BE2C (cell line): ENCODE measurements at places on chromosomes 7 and 10.
A peak's percentile ranks its signal among the peaks of the same experiment; 100 is the strongest.

GRCh38 chr10:14543904-14544210 is 213.1 kb upstream of the FRMD4A start:
- no peak for DNase-seq

- no peak for DNase-seq
Observed at GRCh38 chr10:58107506-58107905, 160.2 kb downstream of the IPMK start.

DNA sequence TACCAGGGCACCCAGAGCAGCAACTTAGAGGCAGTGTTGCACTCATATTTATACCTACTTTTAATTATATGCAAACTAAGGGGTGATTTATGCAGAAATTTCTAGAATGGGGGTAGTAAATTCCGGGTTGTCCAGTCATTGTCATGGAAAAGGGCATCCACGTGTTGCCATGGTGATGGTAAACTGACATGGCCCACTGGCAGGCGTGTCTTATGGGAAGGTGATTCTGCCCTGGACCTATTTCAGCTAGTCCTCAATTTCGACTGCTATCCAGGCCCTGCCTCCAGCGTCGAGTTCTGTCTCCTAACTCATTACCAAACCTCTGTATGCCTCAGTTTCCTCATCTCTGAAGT is 12.8 kb downstream of the SNX8 start:
- DNase-seq = no peak

DNA sequence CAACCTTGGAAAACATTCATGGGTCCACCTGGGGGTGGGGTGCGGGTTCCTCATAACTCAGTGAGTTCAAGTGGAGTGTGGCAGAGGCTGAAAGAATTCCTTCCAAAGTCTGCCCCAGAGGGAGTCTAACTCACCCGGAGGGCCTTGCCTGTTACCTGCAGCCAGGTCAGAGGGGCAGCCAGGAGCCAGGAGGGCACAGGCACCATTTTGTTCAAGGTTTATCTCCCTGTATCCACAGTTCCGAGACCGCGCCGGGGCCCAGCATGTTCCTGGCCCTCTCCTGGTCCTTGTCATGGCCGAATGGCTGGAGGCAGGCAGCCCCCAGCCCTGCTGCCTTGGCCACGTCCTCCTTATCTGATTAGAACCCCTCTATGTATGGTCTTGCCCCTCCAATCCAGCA is 11.4 kb upstream of the DOCK1 start:
- DNase-seq = no peak

DNA sequence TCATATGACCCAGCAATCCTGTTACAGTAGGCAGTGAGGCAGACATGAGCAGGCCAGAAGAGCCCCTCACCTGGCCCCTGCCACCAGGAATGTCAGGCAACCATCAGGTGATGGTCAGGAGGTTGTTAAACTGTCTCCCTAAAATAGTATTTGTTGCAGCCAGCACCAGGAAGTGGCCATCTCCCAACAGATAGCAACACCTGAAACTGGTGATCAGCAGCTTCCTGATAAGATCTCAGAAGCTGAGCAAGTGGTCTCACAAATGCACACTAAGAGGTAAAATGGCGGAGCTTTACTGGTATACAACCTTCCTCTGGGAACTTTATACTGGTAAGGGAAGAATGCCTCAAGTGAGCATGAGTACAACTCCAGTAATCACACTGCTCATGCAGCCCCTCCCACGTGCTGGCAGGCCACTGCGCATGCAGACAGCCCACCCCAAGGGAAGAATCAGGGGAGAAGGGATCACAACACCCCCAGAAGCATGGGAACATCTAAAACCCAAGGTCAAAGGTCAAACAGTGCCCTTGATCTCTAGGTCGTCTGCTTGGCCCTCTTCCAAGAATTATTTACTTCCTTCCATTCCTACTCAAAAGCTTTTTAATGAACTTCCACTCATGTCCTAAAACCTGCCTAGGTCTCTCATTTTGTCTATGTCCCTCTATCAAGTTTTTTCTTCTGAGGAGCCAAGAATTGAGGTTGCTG is 133.5 kb downstream of the DOCK4 start:
- no peak for DNase-seq

DNA sequence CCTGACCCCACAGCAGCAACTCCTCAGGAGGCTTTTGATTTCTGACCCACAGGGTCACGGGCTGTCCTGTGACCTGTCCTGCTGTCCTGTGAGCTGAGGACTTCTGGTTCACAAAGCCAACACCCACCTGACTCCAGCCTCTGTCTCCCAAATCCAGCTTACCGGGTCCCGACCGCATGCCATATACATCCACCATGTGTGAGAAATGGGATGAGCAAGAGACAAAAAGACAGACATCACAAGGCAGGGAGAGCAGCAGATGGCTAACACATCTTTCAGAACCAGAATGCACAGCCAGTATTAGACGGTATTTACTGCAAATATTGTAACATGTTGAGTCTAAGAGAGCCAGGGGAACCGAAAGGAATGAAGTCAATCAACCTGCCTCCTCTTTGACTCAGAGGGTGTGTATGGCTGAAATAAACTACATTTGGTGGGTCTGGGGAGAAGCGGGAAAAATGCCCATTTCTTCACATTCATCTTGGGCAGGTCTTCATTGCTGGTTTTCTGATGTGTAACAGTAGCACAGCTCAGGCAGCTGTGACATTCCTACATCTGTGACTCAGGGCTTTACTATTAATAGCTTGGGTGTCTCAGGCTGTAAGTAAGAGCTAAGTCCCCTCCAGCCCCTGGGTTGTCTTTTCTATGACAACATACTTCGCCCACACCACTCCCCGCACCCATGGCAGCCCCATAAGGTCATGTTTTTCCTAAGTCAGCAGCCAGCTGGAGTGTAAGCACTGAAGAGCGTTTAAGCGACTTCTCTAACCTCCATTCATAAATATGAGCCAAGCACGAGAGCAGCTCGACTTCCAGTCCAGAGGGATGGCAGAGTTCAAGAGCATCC is 25.0 kb downstream of the ABLIM1 start:
- DNase-seq = no peak

GRCh38 chr7:42883950-42884349 is 27.9 kb downstream of the C7orf25 start:
- DNase-seq = peak; percentile 71

DNA sequence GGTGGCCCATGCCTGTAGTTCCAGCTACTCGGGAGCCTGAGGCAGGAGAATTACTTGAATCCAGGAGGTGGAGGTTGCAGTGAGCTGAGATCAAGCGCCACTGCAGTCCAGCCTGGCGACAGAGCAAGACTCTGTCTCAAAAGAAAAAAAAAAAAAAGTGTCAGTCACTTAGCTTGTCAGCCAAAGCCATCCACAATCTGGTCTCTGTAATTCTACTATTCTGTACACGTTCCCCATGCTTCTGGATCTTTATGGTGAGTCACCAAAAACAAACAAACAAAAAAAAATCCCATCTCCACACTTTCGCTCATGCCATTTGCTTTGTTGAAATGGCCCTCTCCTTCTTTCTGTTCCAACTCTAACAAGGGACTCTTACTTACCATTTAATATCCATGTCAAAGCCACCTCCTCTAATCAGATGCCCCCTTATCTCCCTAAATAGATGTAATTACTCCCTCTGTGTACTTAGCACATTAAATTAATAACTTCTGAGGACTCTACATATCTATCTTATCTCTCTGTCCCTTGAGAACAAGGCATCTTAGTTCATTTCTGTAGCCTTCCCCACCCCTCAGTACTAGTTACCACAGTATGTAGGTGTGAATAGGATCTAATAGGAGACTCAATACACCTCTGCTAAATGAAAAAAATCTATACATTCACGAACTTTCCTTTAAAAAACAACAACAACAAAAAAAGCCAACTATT is 128.4 kb downstream of the ELMO1 start:
- DNase-seq = no peak

GRCh38 chr10:126199221-126199998 is 188.9 kb downstream of the ADAM12 start:
- peak; percentile 69 for DNase-seq

- DNase-seq = no peak
Observed at GRCh38 chr7:20343205-20343604, 12.5 kb downstream of the ITGB8 start.

- peak; percentile 26 for DNase-seq
Observed at GRCh38 chr7:33459340-33459751, 330.0 kb downstream of the BBS9 start.

GRCh38 chr7:148177972-148178371 is 412.6 kb upstream of the C7orf33 start:
- no peak for DNase-seq

GRCh38 chr10:125263551-125263950 is 103.2 kb upstream of the CTBP2 start:
- DNase-seq = no peak

DNA sequence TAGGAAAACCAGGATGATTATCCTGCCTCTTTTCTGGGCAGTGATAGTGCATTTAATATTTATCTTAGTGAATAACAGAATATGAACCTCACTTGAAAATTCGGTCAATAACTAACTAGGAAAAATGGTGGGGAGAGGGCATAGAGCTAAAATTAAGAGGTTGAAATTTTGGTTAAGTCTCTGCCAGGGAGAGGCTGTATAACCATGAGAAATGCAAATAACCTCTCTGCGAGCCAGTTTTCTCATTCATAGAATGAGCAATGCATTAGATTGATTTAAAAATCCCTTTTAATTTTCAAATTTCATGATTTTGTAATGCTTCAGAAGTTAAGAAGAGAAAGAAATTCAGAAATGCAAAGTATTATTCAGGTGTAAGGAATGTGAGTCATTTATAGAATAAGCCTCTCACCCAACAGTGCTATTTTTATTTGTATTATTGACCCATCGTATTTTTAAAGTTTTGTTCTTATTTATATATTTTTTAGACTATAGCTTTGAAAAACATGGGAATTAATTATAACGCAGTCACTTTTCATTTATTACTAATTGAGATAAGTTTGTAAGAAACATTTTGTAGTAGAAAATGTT is 104.7 kb downstream of the PHF14 start:
- DNase-seq = no peak

GRCh38 chr10:69287181-69287580 is 8.9 kb downstream of the HK1 start:
- no peak for DNase-seq

GRCh38 chr7:69217516-69218350 is 380.5 kb upstream of the AUTS2 start:
- no peak for DNase-seq

GRCh38 chr7:67564959-67565358 is 568.3 kb downstream of the TYW1 start:
- no peak for DNase-seq

DNA sequence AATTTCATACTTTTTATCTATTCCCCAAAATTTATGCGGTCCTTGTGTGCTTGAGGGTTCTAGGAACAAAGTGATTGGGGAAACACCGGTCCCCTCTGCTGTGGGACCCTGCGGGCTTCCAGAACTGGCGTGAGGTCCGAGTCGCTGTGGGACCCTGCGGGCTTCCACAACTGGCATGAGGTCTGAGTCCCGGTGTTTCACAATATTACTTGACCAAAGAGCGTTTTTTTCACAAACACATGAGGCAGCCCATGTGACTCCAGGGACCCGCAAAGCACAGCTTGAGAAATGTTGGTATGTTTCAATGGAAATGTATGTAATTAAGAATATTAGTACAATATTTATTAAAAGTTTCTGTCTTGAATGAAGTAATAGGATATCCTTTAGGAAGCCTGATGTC is 212.2 kb downstream of the MGMT start:
- DNase-seq = no peak

GRCh38 chr7:2698581-2699288 is 10.7 kb downstream of the AMZ1 start:
- DNase-seq = no peak
